ENCODE measurements at places on chromosomes 1 and 21. TPM values are rescaled to one million over a fixed set of nuclear protein-coding genes. Genes with fewer than 3 reads are reported as not detected.
A peak's percentile ranks its signal among the peaks of the same experiment; 100 is the strongest.

GRCh38 chr1:55472784-55473183, 257.6 kb upstream of the USP24 start:
- DNase-seq: peak; percentile 31

LY9 gene
- not detected for total RNA-seq

DNA sequence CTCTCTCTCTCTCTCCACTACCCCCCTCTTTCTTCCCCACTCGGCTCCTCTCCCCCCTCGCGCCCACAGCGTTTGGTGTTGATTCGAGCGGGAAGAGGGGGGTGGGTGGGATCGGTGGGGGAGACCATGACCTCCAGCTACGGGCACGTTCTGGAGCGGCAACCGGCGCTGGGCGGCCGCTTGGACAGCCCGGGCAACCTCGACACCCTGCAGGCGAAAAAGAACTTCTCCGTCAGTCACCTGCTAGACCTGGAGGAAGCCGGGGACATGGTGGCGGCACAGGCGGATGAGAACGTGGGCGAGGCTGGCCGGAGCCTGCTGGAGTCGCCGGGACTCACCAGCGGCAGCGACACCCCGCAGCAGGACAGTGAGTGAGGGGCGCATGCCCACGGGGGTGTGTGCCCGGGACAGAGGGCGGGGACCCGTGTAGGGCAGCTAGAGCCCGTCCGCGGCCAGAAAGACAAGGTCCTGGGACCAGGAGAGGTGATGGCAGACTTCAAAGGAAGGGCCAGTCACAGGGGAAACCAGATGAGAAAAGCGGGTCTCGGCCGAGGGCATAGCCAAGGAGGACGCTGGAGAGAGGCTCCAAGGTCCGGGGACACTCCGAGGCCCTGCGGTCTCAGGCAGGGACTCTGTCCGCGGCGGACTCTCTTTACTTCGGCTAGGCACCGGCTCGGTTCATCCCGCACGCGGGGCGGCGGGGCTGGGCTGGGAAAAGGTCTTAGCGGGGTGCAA, at the start of gene PRRX1:
Gene PRRX1 (plus strand): TSS at position 39 of the 735 bp plus-strand sequence. CDS start 88 bp downstream, at position 127.
- DNase-seq: peak; percentile 32

- peak; percentile 58 for DNase-seq
Measured at GRCh38 chr1:156371553-156372264, 2.7 kb downstream of the RHBG start.

DNA sequence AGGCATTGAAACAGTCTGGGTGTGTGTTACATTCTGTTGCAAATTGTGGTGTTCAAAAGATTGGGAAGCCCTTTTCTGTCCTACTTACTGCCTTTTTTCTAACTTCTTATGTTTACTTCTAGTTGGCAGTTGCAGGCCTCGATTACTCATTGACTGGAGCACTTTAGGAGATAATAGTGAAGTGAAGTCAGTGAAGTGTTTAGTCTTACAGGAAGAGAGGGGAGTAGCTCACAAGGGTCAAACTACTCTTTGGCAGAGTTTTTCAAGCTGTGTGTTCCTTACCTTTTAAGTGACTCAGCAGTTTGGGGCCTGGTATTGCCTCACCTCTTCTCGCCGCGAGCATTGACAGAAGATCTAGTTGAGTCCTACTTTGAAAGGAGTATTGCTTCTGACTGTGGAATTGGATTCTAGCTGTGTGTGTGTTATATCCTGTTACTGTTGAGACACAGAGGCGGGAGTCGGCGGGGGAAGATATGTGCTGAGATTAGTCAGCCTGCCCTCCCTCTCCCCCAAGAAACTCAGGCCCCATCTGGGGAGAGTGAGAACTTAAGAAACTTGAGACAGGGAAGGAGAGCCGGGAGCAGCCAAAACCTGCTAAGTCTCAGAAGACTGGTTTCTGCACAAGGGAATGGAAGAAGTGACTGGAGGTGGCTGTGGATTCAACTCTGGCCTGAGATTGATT, 19.3 kb downstream of the AHCYL1 start:
- peak; percentile 99 for DNase-seq

ADORA3 gene
- total RNA-seq: not detected

- DNase-seq: no peak
Measured at GRCh38 chr1:36137226-36137625, 12.1 kb downstream of the TRAPPC3 start.

- no peak for DNase-seq
Measured at GRCh38 chr21:44253832-44254710, 7.6 kb downstream of the DNMT3L start.

DNA sequence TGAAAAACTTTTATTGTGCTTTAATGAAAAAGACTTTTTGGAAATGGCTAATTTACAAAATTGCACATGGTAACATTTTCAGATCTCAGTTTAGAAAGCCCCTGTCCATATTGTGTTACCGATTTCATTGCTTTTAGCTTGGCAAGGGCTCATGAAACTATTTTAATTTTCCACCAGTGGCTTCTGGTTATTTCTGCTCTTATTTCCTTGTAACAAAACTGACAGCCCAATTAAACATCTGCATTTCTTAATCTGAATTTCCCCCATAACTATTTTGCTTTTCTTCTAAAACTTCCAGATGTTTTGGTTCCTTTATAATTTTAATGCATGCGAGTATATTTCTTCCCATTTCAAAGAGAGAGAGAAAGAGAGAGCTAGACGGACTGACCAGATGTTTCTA, 264.8 kb downstream of the PTPRC start:
- DNase-seq: no peak

ZNF648 gene
- not detected for total RNA-seq

DNA sequence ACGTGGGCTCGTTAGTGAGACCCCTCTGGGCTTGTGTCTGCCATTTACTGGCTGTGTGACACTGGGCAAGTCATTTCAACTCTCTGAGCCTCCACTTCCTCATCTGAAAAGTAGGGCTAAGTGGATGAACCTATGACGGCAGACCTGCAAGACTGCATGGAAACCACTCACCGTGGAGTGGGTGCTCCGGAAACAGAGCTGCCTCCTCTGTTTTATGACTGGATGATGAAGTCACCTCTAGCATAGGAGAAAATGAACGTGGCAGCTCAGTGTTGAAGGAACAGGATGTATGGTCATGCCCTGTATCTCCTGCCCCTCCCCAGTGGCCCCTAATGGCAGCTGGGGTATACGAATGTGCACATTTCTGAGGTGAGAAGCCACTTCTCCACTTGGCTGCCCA, 40.5 kb downstream of the STPG1 start:
- DNase-seq: no peak

DNA sequence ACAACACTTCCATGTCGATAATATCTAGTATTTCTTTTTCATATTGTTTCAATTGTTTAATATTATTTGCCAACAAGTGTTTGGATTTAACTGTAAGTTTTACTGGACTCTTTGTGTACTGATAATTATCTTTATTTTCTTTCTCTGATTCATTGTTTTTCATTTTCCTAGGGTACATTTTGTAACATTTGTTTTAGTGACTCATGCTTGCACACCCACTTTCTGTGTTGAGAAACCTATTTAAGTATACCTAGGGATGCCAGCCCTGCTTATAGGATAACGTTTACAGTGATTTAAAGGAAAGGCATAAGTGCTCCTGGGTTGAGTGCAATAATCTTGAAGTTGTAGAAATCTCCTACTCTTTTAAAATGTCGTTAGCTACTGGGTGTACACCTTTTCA, 1386.0 kb upstream of the ADGRL4 start:
- no peak for DNase-seq

SLAMF7 gene
- total RNA-seq: not detected

RPE65 gene
- total RNA-seq: under 0.01 TPM
